Activated CD4-positive, alpha-beta T cell treated with anti-CD3 and anti-CD28 coated beads, Interleukin-2, amount 50 U/mL, for 24 hours (primary cell): ENCODE measurements at places on chromosomes 2 and 18.

GRCh38 chr18:10919851-10920250 lies 229.5 kb downstream of the PIEZO2 start:
- no peak for DNase-seq

- no peak for DNase-seq
Observed at GRCh38 chr2:317501-318424, 29.9 kb upstream of the ALKAL2 start.

- no peak for DNase-seq
Observed at GRCh38 chr2:219501849-219502248, 3.2 kb downstream of the GMPPA start.

GRCh38 chr2:108423502-108424251 lies 25.3 kb upstream of the GCC2 start:
- DNase-seq = no peak

GRCh38 chr2:63654959-63655358 lies 66.2 kb downstream of the MDH1 start:
- peak; percentile 17 for DNase-seq

DNA sequence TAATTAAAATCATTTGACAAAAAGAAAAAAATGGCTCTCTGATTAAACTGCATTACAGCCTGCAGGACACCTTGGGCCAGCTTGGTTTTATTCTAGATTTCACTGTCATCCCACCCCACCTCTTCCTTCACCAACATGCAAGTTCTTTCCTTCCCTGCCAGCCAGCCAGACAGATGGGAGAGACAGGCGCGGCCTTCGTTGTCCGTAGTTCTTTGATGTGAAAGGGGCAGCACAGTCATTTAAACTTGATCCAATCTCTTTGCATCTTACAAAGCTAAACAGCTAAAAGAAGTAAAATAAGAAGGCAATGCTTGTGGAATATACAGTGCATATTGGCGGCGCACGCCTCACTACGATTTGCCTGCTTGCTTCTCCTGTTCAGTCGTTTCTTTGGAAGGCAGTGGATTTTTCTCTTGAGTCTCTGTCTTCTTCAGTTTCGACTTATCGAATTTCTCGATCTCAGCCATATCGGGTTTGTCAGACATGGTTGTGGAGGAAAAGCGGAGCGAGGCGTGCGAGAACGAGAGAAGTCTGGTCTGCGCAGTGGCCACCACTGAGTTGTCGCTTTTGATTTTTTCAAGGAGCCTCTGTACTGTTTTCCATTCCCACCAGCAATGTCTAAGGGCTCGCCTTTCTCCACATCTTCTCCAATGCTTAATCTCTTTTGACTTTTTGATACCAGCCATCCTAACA lies 22.4 kb downstream of the COLEC11 start:
- DNase-seq = no peak

DNA sequence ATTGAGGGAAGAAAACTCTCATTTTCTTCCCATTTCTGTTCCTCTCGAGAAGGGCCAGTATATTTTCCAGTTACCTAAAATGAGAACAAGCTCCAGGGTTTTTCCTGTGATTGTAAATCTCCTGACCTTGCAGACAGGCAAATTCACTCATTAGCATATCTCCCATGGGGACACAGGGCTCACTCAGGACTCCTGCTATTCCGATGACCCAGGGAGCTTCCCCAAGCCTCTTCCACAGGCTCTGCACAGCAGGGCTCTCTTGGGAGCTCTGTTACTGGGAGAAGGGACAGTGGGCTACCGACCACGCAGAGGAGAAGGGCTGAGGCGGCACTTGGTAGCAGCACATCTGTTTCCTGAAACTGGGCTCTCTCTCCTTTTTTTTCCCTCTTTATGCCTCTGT lies 135.2 kb upstream of the CAPN13 start:
- no peak for DNase-seq
